ENCODE measurements at places on chromosomes 4 and X.

- DNase-seq: no peak
These were observed 78.5 kb downstream of the CRMP1 start for GRCh38 chr4:5814421-5814820.

DNA sequence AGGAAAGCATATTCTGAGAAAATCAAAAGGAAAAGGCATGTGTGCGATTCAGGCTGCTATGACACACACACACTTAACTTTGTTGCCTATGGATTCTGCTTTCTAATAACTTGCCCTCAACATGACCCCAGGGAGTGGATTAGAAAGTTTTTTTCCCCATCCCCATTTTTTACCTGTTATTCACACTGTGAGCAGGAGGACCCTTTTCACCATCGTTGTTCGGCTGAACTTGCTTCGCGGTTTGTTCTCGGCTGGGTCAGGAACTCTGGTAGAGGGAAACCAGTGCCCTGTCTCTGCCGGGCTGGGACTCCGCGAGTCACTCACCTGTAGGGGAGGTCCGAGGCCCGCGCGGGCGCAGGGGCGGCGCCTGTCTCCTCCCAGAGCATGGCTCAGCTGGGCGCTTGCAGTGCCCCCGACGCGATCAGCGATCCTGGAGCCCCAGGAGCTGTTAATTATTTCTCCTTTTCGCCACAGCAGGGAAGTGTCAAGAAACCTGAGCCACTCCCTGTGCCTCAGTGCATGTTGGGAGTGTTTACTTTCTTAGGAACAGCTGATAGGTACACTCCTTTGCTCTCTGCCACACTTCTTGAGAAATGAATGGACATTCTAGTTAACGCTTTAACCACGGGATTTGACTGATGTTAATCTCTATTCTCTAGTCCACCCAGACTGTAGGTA, at the start of gene RASSF6:
Gene RASSF6, minus strand, starts transcription at position 322 of the 678 bp plus-strand sequence. CDS start 8,641 bp downstream, outside the sequence.
- no peak for DNase-seq

DNA sequence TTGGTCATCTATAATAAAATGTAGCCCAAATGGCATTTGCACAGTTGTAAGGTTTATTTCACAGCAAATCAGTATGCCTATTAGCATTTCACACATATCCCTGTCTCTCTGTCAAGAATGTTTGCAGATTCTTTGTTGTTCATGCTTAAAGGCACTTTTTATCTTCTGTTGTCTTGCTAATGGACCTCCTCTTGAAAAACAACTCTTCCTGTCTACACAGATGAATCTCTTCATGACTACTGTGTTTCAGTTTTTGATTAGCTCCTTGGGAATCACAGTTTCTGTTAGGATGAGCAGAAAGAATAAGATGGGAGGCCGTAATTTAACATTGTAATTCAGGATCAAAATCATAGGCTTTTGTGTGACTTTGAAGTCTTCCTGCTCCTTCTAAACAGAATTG, 35.5 kb upstream of the SLC4A4 start:
- DNase-seq: no peak

DNA sequence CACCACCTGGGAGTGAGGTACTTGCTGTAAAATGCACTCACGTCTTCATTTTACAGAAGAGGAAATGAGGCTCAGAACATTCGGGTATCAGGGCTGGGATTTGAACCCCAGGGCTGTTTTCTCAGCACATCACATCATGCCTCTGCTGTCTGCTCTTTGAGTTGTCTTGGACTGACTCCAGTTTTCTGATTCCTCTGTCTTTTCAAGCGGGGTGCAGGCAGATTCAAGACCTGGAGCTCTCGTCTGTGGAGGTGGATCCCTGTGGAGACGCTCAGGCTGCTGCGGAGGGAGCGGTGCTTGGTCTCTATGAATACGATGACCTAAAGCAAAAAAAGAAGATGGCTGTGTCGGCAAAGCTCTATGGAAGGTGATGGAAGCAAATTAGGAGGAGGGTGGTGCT, 6.3 kb downstream of the LAP3 start:
- no peak for DNase-seq

DNA sequence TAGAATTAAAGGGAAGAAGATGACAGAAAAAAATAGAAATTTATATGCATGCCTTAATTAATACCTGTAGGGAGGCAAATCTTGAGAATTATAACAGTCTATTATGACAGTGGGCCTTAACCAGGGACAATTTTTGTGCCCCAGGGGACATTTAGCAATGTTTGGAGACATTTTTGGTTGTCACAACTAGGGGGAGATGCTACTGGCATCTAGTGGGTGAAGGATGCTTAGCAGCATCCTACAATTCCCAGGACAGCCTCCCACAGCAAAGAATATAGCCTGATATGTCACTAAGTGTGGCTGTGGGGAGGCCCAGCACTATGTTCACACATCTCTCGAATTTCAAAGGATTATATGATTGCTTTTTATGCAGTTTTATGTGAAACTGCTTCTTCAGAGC, 10.5 kb downstream of the GPR82 start:
- DNase-seq: no peak

- DNase-seq: no peak
These were observed 51.9 kb upstream of the RBM47 start for GRCh38 chr4:40681600-40681999.

- DNase-seq: no peak
These were observed 133.6 kb downstream of the CPE start for GRCh38 chr4:165512424-165512823.

- no peak for DNase-seq
These were observed 9.5 kb downstream of the PRMT9 start for GRCh38 chr4:147674496-147674895.

DNA sequence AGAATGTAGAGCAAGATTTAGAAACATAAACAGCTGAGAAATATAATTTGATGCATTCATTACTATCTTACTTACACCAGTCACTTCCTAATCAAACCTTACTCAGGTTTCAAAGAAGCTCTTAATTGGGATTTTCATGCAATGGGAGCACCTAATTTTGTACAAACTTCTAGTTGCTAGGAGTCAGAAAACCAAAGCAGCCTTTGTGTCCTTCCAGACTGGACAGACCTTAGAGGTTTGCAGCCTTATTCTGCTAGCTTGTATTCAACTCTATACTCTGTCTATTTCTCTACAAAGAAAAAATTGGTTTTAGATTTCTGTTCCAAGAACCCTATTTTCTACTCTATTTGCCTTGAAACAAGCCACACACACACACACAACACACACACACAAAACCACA, 19.4 kb downstream of the GABRA2 start:
- DNase-seq: no peak

DNA sequence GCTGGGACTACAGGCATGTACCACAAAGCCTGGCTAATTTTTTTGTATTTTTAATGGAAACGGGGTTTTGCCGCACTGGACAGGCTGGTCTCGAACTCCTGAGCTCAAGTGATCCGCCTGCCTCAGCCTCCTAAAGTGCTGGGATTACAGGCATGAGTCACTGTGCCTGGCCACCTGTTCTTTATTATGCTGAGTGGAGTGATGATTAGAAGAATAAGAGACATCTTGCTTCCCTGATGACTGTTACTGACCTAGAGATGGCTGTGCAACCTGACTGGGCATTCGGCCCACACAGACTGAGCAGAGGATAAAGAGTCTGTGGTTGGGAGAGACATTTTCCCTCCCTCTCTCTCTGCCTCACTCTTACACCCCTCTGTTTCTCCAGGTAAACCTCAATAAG, 56.7 kb downstream of the SPINK2 start:
- DNase-seq: no peak

GRCh38 chr4:56220261-56220660, 167.0 kb downstream of the AASDH start:
- no peak for DNase-seq

DNA sequence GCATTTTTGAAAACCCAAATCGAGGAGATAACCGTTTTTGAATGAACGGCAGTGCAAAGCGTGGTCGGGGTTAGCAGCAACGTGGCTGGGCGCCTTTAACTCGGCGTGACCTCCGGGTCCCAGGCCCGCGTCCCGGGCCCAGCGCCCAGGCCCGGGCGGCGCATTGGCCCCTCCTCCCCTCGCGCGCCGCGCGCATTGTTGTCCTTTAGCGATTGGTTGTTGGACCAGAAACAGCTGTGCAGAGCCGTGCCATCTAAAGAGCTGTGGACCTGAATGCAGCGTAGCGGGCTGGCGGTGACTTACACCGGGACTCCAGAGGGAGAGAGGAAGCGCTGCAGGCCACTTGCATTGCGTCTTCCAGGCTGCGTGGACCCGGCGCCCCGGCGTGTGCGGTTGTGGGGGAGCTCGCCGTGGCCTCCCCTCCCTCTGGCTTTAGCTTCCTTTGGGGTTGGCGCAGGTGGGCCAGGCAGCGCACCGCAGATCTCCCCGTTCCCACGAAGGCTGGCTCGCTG, at the start of gene STOX2:
Gene STOX2, plus strand, starts transcription at position 227 of the 512 bp plus-strand sequence. CDS start 1,484 bp downstream, outside the sequence.
- no peak for DNase-seq

DNA sequence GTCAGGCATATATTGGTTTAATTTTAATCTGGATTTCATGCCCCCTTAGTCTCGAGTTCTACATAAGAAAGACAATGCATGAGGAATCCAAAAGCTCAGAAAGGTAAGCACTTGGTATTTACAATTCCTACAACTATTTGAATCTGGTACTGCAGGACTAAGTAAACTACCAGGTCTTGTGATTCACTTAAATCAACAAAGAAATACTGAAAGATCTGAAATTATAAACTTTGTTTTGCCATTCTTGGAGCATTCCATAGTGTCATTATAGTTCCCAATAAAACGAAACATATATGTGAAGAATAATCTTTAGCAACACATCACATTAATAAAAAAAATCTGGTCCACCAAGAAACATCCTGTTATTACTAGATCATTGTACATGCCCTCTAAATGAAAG, 482.3 kb downstream of the ANKRD50 start:
- DNase-seq: no peak

GRCh38 chr4:176189891-176190795, 5.2 kb downstream of the SPATA4 start:
- DNase-seq: no peak

DNA sequence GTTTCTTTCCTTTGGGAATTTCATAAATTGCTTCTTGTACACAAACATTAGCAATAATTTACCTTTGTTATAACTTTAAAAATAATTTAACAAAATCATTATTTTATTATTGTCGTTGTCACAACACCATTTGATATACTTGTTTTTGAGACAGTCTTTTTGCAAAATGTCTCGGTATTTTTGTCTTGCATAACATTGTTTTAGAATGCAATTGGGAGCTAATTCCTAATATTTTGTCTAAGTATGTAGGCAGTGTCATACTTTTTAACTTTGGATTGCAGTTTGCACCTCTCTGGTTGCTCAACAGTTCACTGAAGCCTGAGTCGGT, 340 bp upstream of the CFAP299 start:
- DNase-seq: no peak

DNA sequence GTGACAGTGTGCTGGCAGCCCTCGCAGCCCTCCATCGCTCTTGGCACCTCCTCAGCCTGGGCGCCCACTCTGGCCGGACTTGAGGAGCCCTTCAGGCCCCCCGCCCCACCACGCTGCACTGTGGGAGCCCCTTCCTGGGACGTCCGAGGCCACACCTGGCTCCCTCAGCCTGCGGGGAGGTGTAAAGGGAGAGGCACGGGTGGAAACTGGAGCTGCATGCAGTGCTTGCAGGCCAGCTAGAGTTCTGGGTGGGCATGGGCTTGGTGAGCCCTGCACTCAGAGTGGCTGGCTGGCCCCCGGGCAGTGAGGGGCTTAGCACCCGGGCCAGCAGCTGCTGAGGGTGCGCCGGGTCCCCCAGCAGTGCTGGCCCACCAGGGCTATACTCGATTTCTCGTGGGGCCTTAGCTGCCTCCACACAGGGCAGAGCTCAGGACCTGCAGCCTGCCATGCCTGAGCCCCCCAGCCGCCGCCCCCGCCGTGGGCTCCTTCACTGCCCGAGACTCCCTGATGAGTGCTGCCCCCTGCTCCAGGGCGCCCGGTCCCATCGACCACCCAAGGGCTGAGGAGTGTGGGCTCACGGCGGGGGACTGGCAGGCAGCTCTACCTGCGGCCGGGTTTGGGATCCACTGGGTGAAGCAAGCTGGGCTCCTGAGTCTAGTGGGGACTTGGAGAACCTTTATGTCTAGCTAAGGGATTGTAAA, 1672.7 kb upstream of the PCDH7 start:
- DNase-seq: no peak

- DNase-seq: no peak
These were observed 1.4 kb upstream of the CT47C1 start for GRCh38 chrX:119071381-119071780.

DNA sequence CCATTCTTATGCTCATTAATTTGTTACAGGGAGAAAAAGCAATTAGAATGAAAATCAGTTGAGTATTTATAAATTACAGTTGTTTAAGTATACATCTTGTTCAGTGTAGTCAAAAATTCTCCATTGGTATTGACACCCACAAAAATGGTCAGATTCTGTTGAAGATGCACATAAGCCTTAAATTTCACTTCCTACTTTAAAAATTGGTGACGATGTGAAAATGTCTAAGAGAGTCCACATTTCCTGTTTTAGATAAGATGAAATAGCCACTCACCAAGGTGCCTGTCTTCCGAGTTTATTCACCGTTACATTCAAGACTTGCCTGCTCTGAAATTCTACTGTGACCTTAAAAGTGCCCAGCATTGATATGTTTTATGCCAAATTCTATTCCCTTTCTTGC, 93.6 kb downstream of the GPR143 start:
- DNase-seq: no peak

GRCh38 chrX:109448282-109448938, 33.5 kb downstream of the GUCY2F start:
- no peak for DNase-seq

DNA sequence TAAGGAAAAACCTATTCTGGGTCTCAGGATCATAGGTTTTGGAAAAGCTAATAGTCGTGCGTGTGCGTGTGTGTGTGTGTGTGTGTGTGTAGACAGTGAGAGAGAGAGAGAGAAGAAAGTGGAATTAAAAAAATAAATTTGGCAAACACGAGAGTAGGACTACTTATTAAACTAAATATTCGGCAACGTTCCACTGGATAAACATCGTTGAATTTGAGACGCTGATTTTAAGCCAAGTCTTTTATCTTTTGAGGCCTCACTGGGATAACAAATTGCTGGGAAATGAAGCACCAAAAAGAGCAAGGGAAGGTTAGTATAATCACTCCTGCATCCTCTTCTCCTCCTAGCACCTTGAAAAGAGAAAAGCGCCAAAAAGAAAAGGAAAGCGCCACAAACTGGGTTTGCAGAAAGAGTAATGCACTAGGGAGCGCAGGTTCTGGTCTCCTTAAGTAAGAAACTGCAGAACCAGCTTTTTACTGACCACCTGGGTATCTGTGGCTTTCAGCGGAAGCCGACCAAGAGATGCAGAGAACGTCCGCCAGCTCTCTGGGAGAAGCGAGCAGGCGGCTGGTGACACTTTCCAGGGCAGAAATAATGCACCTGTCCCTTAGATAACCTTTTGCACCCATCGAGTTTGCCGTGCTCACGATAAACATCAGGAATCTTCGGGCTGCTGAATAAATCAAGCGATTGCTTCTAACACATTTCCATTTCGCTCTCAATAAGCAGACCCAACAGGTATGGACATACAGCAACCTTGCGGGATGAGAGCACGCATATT, 3.4 kb downstream of the ATOH1 start:
- DNase-seq: no peak

GRCh38 chr4:153713866-153714646, 30.0 kb downstream of the TLR2 start:
- DNase-seq: no peak

- DNase-seq: no peak
These were observed 79.8 kb upstream of the LHFPL1 start for GRCh38 chrX:112759512-112759911.
